HuH-7.5 (cell line): ENCODE measurements at places on chromosomes 1 and 21.

- DNase-seq: no peak
These were observed 12.3 kb downstream of the RNF223 start for GRCh38 chr1:1061682-1062345.

- no peak for DNase-seq
These were observed 41.4 kb downstream of the KCNK1 start for GRCh38 chr1:233655301-233655740.

GRCh38 chr1:115266729-115267421, 71.2 kb downstream of the NGF start:
- DNase-seq: no peak

GRCh38 chr21:42237577-42237976, 18.6 kb downstream of the ABCG1 start:
- DNase-seq: no peak

DNA sequence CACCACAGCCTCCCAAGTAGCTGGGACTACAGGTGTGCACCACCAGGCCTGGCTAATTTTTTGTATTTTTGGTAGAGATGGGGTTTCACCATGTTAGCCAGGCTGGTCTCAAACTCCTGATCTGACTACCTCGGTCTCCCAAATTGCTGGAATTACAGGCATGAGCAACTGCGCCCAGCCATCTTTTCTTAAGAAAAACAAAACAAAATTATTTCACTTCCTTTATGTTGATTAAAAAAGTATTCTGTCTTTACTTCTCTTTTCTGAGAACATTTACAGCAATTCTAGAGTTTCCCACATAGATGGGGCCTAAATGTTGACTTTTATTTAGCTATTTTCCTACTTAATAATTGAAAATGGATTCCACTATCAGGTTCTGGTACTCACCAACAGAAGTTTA, 17.3 kb upstream of the TMEM183A start:
- DNase-seq: no peak

GRCh38 chr1:87279966-87280535, 48.6 kb upstream of the LMO4 start:
- no peak for DNase-seq

DNA sequence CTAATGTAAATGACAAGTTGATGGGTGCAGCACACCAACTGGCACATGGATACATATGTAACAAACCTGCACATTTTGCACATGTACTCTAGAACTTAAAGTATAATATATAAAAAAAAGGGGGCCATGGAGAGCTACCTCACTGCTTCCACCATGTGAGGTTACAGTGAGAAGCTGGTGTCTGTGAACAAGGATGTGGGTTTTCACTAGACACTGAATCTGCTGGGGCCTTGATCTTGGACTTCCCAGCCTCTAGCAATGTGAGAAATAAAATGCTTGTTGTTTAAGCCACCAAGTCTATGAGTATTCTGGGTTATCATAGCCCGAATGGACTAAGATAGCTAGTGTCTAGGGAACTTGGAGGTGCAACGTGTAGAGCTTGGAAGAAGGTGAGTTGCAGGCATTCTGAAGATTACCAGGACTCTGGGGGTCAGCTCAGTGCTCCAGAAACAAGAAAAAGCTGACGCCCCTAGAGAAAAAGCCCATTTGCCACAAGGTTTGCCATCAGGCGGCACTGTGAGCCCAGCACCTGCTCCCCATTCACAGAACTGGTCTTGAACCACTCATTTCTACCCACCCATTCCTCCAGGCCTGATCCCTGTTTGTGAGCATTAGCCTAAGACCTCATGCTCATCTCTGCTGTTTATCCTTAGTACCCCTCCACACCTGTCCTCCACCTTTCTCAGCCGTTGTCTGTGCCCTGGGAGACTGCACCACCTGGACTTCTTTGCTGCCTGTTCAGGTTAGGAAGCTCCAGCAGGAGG, 15.1 kb upstream of the FYB2 start:
- DNase-seq: no peak

GRCh38 chr1:204589409-204590038, 73.3 kb downstream of the MDM4 start:
- DNase-seq: no peak

DNA sequence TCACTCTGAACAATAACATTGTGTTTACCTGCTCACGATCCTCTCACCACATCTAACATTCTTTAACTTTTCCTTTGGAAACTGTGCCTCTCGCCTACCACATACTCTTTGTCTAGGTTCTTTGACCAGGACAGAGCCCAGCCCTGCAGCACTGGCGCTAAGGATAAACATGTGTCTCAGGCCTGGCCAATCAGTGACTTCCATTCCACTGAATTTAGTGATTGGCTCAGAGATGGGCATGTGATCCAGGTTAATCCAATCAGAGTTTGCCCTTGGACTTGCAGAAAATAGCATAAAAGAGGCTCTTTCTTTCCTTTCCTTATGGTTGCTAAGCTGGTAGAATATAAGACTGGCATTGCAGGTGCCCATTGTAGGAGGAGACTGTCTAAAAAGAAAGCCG, 605.7 kb downstream of the MATN1 start:
- DNase-seq: no peak

DNA sequence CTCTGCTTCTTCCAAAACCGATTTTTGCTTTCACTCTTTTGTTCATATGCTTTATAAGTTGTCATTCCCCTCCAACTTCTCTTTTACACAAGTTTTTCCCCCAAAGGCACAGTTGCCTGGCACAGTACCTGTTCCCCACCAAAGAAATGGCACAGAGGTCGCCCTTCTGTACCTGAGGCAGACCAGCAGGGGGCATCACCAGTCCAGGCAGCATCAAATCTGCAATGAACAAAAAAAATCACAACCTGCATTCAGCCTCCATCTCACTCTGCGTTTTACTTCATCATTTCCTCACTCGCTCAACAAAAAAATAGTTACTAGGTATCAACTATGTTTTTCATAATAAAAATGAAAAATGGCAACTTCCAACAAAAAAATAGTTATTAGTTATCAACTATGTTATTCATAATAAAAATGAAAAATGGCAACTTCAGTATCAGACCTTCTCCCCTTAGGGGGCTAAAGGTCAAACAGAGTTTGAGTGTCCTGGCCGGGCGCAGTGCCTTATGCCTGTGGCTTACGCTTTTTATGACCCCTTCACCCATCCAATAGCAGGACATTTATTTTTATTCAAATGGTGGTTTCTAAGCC, 4.1 kb downstream of the EIF2D start:
- DNase-seq: no peak

- DNase-seq: no peak
These were observed 57.2 kb downstream of the AGPAT3 start for GRCh38 chr21:43921979-43922945.

GRCh38 chr1:58779801-58780382, 4.0 kb downstream of the JUN start:
- no peak for DNase-seq

DNA sequence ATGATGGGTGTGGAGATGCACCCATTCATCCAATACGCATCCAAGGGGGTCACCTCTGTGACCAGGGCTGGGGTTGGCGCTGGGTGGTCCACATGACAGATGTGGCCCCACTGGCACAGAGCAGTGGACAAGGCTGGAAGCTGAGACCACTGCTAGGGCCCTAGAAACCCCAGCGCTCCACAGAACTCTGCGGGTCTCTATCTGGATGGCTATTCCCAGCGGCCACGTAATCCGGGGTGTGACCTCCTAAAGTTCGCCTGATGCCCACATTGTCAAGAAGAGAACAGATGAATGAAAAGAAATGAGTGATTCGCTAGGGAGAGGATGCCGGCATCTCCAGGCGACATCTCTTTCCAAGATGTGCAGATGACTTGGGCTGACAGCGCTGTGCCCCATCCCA, 55.2 kb downstream of the PRDM15 start:
- DNase-seq: no peak

DNA sequence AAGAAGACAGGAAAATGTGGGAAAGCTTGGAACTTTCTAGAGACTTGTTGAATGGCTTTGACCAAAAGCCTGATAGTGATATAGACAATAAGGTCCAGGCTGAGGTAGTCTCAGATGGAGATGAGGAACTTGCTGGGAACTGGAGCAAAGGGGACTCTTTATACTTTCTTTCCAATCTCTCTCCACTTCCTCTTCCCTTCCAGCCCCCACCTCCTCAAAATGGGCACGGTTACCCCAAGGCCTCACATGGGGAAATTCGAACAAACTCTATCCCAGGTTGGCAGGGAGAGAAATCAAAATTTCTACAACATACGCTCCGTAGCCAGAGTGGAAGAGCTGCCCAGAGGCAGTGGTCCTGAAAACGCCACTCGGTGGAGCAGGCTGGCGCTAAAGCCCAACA, 15.2 kb downstream of the PPT1 start:
- DNase-seq: no peak

GRCh38 chr1:187442603-187443002, 613.9 kb downstream of the PLA2G4A start:
- no peak for DNase-seq

GRCh38 chr1:9676815-9677393, 25.4 kb downstream of the PIK3CD start:
- DNase-seq: no peak

- DNase-seq: no peak
These were observed 598.5 kb upstream of the ADAMTS5 start for GRCh38 chr21:27565364-27565763.

DNA sequence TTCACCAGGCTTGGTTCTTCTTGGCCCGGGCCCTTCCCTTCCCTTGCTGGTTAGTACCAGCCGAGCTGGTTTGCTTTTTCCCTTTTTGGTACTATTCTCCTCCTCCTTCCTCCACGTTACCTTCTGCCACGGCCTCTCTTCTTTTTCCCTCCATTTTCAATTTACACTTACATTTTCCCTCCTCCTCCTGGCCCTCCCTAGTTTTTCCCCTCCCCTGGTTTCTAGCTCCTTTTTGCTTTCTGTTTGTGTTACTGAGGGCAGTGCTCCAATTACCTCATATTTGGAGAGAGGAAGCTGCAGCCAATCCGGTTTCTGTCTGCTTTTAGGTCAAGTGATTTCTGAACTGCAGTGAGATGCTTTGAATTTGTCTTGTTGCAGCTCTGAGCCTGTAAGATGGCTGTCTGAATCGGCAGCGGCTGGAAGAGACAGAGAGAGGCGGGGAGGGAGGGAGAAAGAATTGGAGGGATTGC, 63.7 kb downstream of the MACF1 start:
- no peak for DNase-seq

DNA sequence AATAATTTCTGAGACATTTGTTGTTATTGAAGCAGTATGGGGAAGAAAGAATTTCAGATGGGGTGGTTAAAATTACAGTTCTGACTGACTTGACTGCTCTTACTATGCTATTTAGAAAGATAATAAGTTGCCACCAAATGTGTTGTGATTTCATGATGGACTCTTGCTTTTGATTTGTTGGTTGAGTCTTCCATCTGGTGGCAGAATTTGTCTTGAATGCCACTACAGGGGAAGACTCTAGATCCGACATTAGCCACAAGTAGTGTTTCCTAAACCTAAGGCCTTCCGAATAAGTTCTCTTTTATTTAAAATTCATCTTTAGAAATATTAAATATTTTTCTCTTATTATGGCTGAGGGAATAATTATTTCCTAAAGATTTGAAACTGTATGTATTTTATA, 190.9 kb upstream of the ADGRL4 start:
- no peak for DNase-seq

DNA sequence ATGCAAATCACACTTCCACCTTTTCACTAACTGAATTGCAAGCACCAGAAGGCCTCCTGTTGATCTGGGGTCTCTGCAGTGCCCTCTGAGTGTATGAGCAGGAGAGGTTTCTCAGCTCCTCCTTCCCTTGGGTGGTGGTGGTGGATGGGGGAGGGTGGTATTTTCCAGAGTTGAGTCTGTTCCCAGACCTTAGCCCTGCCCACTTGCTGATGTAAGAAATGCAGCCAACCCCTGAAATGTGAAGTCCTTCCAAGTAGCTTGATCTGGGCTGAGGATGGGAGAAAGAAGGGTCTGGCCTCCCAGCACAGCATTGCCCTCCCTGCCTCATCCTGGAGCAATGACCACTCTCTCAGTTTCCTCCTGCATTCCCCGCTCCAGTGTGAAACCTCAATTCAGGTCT, 6.3 kb upstream of the FOXD2 start:
- no peak for DNase-seq

GRCh38 chr21:34935898-34936297, 113.2 kb downstream of the RUNX1 start:
- no peak for DNase-seq

GRCh38 chr1:197096137-197096536, 29.1 kb upstream of the F13B start:
- no peak for DNase-seq

GRCh38 chr1:6401673-6402072, 8.1 kb upstream of the ACOT7 start:
- DNase-seq: no peak

DNA sequence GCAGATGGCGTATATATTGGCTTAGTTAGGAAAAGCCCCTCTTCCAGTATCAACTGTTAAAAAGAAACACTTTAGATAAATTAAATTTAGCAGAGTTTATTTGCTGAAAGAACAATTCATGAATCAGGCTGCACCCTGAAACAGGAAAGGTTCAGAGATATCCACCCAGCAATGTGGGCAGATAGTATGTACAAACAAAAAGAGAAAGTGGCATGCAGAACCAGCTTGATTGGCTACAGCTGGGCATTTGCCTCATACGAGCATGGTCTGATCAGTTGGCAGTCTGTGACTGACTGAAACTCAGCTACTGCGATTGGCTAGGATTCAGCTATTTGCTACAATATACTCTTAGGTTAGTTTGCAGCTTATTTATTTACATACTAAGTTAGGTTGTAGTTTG, 98.2 kb downstream of the ZC3H11B start:
- no peak for DNase-seq

DNA sequence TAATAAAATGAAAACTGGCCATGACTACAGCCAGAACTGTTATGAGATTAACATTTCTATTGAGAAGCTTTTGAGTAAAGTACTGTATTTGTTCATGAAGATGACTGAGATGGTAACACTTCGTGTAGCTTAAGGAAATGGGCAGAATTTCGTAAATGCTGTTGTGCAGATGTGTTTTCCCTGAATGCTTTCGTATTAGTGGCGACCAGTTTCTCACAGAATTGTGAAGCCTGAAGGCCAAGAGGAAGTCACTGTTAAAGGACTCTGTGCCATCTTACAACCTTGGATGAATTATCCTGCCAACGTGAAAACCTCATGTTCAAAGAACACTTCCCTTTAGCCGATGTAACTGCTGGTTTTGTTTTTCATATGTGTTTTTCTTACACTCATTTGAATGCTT, 164.0 kb downstream of the NEK7 start:
- no peak for DNase-seq

- no peak for DNase-seq
These were observed 289.0 kb upstream of the VAMP3 start for GRCh38 chr1:7482077-7482476.

GRCh38 chr1:232784794-232785193, 20.4 kb upstream of the MAP10 start:
- DNase-seq: no peak

GRCh38 chr1:6530504-6531160, 23.7 kb downstream of the NOL9 start:
- no peak for DNase-seq

DNA sequence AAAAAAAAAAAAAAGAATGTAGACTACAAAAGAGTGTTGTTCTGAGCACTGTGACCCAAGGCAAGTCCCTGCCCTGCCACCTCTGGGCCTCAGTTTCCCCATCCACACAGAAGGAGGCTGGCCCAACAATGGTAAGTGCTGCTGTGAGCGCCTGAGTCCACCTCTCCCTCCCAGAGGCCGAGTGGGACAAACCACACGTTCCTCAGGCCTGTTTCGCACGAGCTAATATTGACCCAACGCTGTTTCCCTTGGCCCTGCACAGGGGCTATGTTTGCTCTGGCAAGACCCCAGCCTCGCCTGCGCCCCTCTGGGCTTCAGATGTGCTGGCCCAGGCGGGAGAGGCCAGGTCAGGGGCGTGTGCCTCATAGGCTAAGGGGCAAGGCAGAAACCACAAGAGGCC, 12.6 kb upstream of the LAPTM5 start:
- DNase-seq: no peak

GRCh38 chr1:152756872-152757271, 953 bp upstream of the KPRP start:
- DNase-seq: no peak
